ENCODE measurements at places on chromosomes 6 and 20.

- no peak overlapping the region for H3K27ac ChIP-seq
- H3K27me3 ChIP-seq, result no peaks in the 10 kb centered on the region
- H3K36me3 ChIP-seq, result no peaks in the 10 kb centered on the region
- no peak for DNase-seq
Measured at GRCh38 chr6:145080651-145081050, 654.7 kb downstream of the EPM2A start.

GRCh38 chr20:39638731-39639130 is 676.6 kb downstream of the DHX35 start:
- DNase-seq, result no peak
- no peak overlapping the region for H3K4me3 ChIP-seq
- peaks cover 2% of the 10 kb centered on the region for H3K27me3 ChIP-seq
- H3K4me1 ChIP-seq, result no peaks in the 10 kb centered on the region
- no peaks in the 10 kb centered on the region for H3K36me3 ChIP-seq

GRCh38 chr20:43190332-43190953 is 737 bp upstream of the PTPRT start:
- H3K4me1 ChIP-seq, result no peaks in the 10 kb centered on the region
- no peak for DNase-seq
- no peak overlapping the region for H3K4me3 ChIP-seq
- no peak overlapping the region for H3K27ac ChIP-seq
- no peaks in the 10 kb centered on the region for H3K36me3 ChIP-seq
- H3K27me3 ChIP-seq, result peaks cover 84% of the 10 kb centered on the region

GRCh38 chr6:108771421-108771820 is 76.8 kb upstream of the ARMC2 start:
- no peak overlapping the region for H3K27ac ChIP-seq
- no peaks in the 10 kb centered on the region for H3K27me3 ChIP-seq
- H3K4me1 ChIP-seq, result no peaks in the 10 kb centered on the region
- DNase-seq, result no peak

GRCh38 chr6:46901882-46902314 is 19.8 kb downstream of the ADGRF5 start:
- no peaks in the 10 kb centered on the region for H3K27me3 ChIP-seq
- DNase-seq, result no peak
- no peak overlapping the region for H3K27ac ChIP-seq
- no peaks in the 10 kb centered on the region for H3K4me1 ChIP-seq
- H3K4me3 ChIP-seq, result no peak overlapping the region

DNA sequence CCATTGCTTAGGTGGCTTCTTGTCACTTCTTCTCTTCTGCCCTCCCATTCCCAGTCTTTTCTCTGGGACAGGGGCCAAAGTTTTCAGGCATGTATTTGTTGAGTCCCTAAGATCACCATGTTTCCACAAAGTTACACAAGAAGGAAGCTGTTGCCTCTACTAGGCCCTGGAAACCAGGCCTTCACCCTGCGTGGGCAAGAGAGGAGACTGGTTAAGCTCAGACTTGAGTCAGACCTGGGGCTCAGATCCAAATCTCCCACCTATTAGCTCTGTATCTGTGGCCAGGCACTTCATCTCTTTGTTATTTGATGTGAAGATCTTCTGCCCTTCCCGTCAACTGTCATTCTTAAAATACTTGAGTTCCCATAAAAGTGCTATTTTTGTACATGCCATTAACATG is 154.6 kb downstream of the SASH1 start:
- H3K27me3 ChIP-seq, result no peaks in the 10 kb centered on the region
- no peak for DNase-seq
- H3K4me3 ChIP-seq, result no peak overlapping the region

DNA sequence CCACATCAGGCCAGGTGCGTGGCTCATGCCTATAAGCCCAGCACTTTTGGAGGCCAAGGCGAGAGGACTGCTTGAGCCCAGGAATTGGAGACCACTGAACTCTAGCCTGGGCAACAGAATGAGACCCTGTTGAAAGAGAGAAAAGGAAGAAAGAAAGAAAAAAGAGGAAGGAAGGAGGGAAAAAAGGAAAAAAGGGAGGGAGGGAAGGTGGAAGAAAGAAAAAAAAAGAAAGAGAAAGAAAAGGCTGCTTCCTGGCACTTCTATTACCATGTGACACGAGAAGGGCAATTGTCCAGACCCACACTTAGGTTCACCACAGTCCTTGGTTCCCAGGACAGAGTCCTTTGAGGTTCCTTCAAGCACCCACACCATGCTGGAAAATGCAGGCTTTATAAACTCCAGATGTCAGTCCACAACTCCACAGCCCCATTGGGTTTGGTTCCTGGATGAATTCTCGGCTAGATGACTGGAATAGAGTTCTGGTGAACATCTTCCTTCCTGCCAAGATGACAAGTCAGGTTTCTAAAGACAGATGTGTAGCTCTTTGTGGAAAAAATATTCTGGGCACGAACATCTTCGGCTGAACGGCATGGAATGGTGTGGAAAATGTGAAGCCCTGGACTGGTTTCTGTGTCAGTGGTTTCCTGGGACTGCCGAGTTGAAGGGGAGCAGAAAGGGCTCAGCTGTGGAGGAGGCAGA is 32.5 kb downstream of the NT5E start:
- H3K4me1 ChIP-seq, result no peaks in the 10 kb centered on the region
- H3K27me3 ChIP-seq, result no peaks in the 10 kb centered on the region
- no peak for DNase-seq
- H3K36me3 ChIP-seq, result no peaks in the 10 kb centered on the region
- H3K27ac ChIP-seq, result no peak overlapping the region
- H3K4me3 ChIP-seq, result no peak overlapping the region

- no peak overlapping the region for H3K4me3 ChIP-seq
- no peaks in the 10 kb centered on the region for H3K27me3 ChIP-seq
- no peak overlapping the region for H3K27ac ChIP-seq
- no peak for DNase-seq
- no peaks in the 10 kb centered on the region for H3K36me3 ChIP-seq
Measured at GRCh38 chr20:45917790-45918141, 5.8 kb upstream of the PLTP start.

DNA sequence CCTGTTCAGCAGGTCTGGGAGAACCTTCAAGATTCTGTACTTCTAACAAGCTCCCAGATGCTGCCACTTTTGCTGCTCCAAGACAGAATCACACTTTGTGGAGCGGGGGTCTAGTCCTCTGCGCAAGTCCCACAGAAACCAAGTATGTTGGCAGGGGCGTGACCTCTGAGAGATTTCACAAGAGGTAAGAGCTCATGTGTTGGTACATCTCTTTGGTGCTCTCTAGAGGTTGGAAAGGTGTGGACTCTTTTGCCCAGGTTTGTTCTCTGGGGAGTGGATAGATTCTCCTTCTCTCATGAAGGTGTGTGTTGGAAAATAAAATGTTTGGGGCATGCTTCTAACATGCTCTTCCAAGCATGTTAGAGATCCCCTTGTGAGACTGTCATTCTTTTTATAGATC is 340.9 kb upstream of the IRAK1BP1 start:
- no peaks in the 10 kb centered on the region for H3K27me3 ChIP-seq
- H3K36me3 ChIP-seq, result no peaks in the 10 kb centered on the region
- no peaks in the 10 kb centered on the region for H3K4me1 ChIP-seq

- no peaks in the 10 kb centered on the region for H3K27me3 ChIP-seq
- no peaks in the 10 kb centered on the region for H3K36me3 ChIP-seq
- peaks cover 10% of the 10 kb centered on the region for H3K4me1 ChIP-seq
- no peak overlapping the region for H3K27ac ChIP-seq
Measured at GRCh38 chr6:25359191-25359861, 80.2 kb downstream of the CARMIL1 start.

GRCh38 chr20:62010551-62011402 is 54.9 kb downstream of the TAF4 start:
- H3K4me3 ChIP-seq, result no peak overlapping the region
- DNase-seq, result peak; percentile 72
- peaks cover 37% of the 10 kb centered on the region for H3K36me3 ChIP-seq
- peaks cover 4% of the 10 kb centered on the region for H3K4me1 ChIP-seq
- no peaks in the 10 kb centered on the region for H3K27me3 ChIP-seq

DNA sequence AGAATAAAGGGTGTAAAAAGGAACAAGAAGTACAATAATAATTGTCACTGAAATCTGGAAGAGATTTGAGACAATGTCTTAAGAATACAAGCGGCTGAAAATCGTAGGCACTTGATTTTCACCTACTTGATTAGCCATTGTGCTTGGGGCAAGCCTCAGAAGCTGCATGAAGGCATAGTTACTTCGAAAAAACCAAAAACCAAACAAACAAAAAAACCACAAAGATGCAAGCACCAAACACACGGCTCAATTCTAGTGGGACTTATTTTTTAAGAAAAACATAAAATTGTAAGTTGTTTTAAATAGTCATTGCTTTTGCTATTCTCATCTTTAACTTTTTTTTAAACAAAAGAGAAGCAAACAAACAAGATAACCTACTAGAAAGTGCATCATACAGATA is 235.6 kb downstream of the OGFRL1 start:
- H3K4me1 ChIP-seq, result no peaks in the 10 kb centered on the region
- no peaks in the 10 kb centered on the region for H3K36me3 ChIP-seq
- DNase-seq, result no peak
- H3K4me3 ChIP-seq, result no peak overlapping the region
- H3K27me3 ChIP-seq, result no peaks in the 10 kb centered on the region
- H3K27ac ChIP-seq, result no peak overlapping the region

- H3K4me3 ChIP-seq, result no peak overlapping the region
- H3K27ac ChIP-seq, result no peak overlapping the region
Measured at GRCh38 chr6:166803471-166803870, 152.9 kb downstream of the RNASET2 start.

DNA sequence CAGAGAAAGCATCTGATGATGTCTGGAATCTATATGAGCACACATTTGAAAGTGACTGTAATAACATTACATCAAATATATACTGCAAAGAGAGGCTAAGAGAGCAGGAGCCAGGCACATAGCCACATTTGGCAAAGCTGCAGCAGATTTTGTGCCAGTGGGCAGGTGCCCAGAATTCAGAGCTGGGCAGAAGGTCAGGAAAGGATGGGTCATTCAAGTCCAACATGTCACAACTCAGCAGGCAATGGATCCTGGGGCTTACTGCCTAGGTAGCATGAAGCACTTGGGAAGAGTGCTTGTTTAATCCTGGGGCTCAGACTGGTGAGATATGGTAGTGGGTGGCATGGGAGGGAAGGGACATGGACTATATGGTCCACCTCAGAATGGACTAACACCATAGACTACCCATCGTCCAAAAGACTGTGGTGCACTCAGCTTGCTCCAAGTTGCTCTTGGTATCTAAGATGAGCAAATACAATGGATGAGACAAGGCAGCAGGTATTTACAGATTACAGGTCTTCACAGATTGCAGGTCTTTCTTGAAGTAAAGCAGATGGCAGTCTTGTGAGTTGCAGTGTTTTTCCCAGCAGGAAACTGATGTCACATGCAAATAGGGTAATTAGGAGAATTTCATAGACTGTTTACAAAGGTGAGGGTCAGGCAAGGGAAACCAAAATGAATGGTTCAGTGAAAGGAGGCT is 31.2 kb upstream of the SHLD1 start:
- H3K4me1 ChIP-seq, result no peaks in the 10 kb centered on the region
- no peak for DNase-seq
- H3K4me3 ChIP-seq, result no peak overlapping the region
- H3K36me3 ChIP-seq, result no peaks in the 10 kb centered on the region

DNA sequence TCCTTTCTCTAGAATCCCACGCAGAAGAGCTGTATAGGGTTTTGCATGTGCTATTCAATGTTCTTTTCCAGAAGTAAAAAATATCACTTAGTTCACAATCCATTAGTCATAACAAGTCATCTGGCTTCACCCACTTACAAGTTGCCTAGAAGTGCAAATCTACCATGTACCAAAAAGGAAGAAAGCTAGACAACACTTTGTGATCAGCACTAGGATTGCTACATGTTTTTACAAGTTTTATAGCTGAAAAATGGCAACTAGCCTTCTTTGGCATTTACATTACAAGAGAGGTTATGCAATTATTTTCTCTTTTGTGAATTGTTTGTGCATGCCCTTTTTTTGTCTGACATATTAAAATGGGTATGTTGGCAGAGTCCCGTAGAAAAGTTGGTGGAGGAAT is 85.6 kb upstream of the PTPRK start:
- peaks cover 4% of the 10 kb centered on the region for H3K4me1 ChIP-seq
- no peak overlapping the region for H3K4me3 ChIP-seq
- H3K27me3 ChIP-seq, result no peaks in the 10 kb centered on the region
- no peak overlapping the region for H3K27ac ChIP-seq
- no peak for DNase-seq

GRCh38 chr6:19525673-19526072 is 311.5 kb upstream of the ID4 start:
- H3K27me3 ChIP-seq, result no peaks in the 10 kb centered on the region
- H3K4me1 ChIP-seq, result no peaks in the 10 kb centered on the region
- H3K27ac ChIP-seq, result no peak overlapping the region
- DNase-seq, result no peak

DNA sequence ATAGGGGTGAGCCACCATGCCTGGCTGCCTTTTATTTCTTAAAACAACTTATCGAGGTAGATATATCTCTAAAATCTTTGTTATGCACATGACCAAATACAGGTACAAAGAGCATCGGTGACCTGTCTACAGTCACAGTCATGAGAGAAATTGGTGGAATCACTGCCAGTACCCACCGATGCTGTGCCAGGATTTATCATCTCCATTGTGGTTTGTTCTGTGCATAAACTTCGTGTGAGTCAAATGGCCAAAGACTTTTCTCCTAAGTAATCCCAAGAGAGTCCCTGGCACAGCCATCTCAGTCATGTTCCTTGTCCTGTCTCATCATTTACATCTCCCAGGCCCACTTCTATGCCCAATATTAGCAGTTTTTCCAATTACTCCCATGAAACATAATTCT is 9.0 kb downstream of the GSTA3 start:
- no peak overlapping the region for H3K4me3 ChIP-seq
- H3K27ac ChIP-seq, result no peak overlapping the region
- no peaks in the 10 kb centered on the region for H3K4me1 ChIP-seq
- H3K36me3 ChIP-seq, result no peaks in the 10 kb centered on the region
- H3K27me3 ChIP-seq, result no peaks in the 10 kb centered on the region

- H3K27ac ChIP-seq, result no peak overlapping the region
- H3K4me1 ChIP-seq, result no peaks in the 10 kb centered on the region
- DNase-seq, result no peak
- H3K4me3 ChIP-seq, result no peak overlapping the region
Measured at GRCh38 chr6:166563805-166564204, 22.7 kb downstream of the RAMACL start.

DNA sequence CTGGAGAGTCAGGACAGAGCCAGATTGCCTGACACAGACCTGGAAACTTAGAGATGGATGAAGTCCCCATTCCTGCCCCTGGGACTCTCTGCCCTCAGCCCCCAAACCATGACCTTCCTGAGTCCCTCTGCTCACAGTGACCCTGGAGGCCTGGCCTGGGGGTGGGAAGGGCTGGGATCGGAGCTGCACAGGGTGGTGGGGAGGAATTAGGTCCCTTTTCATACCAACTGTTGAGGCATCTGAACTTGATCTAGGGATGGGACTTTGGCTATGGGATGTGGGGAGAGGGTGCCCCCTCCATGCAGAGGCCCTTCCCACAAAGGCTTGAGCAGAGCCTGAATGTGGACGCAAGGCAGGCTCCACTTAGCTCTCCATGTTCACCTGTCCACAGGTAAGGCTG is 144.1 kb downstream of the MRPL14 start:
- H3K27ac ChIP-seq, result no peak overlapping the region
- H3K4me3 ChIP-seq, result no peak overlapping the region
- H3K27me3 ChIP-seq, result no peaks in the 10 kb centered on the region

Measured in A673 (cell line).